ENCODE measurements at places on chromosomes 4 and X. TPM values are rescaled to one million over a fixed set of nuclear protein-coding genes. Genes with fewer than 3 reads are reported as not detected.

DNA sequence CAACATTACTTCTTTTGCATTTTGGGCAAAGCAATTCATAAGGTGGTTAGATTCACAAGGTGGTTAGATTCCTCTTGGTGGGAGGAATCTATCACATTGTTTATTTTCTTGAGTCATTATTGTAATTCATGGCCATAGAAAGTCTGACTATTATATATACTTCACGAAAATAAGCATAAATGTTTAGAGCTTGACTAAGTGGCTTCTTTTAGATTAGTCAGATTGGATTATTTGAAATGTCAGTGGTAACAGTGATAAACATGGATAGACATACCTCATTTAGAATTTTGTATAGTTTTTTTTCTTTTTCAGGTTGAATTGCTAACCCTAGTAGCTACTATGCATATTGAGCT is 24.9 kb upstream of the DYNLT3 start:
- no peak for DNase-seq

GRCh38 chr4:16655111-16655510 is 243.3 kb downstream of the LDB2 start:
- no peak for DNase-seq

The OPN1LW gene
- total RNA-seq, result not detected

- DNase-seq, result no peak
Measured at GRCh38 chrX:123648028-123648810, 84.6 kb downstream of the THOC2 start.

The MAGEA8 gene
- total RNA-seq, result not detected

The CD38 gene
- total RNA-seq, result 2.2 TPM

DNA sequence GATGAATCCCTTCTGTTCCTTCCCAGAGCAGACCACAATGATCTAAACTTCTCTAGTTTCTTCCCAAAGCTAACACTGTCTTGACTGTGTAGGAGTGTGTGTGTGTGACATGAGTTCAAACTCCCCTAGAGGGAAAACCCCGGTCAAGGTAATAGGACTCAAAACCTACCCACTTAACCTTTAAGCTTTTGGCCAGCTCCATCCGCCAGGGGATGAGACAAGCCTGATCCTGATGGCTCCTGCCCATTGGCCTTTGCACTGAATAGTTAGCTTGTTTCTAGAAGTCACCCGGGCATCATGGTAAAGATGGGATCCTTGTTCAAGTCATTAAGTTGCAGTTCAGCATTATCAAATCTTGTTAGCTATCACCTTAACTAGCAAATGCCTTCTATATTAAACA is 738.4 kb downstream of the RPA4 start:
- DNase-seq, result no peak

GRCh38 chrX:33086886-33087285 is 124.5 kb downstream of the DMD start:
- DNase-seq, result no peak

The VCX2 gene
- total RNA-seq, result not detected
